ENCODE measurements at places on chromosomes 5 and 9.

DNA sequence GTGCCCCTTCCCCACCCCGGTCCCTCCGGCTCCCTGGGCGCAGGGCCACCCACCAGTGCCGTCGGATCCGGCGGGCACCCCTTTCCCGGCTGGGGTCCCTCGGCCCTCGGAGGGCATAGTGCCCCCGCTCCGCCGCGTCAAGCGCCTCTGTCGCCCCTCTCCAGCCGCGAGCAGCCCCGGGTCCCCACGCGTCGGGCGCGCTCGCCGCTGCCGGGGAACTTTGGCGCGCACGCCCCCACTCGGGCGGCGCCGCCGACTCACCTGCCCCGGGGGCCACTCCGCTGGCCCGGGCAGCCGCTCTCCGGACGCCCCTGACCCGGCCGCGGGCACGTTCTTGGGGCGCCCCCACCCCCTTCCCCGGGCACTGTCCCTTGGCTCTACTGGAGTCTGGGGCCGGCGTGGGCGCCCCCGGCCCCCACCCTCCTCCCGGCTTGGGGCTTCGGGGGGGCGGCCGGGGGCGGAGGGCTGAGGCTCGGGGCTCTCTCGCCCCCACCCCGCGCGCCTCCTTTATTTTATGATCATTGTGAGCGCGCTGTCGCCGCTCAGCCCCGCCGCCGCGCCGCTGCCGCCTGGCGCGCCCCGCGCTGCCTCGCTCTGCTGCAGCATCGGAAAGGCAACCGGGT lies 1.1 kb upstream of the FAM78A start:
- DNase-seq, result no peak

DNA sequence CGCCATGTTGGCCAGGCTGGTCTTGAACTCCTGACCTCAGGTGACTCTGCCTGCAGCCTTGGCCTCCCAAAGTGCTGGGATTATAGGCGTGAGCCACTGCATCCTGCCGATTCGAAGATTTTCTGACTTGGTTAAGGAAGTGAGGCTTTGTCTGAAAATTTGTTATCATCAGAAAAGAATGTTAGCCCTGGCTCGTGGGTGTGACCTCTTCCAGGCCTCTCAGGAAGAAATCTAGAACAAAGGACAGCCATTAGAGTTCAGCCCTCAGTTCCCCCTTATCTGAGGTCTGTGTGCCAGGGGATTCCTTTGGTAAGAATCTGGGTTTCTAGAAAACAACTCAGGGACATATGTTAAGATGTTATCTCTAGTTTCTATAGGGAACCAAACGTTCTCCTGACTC lies 6.2 kb downstream of the OR2S2 start:
- DNase-seq, result no peak

DNA sequence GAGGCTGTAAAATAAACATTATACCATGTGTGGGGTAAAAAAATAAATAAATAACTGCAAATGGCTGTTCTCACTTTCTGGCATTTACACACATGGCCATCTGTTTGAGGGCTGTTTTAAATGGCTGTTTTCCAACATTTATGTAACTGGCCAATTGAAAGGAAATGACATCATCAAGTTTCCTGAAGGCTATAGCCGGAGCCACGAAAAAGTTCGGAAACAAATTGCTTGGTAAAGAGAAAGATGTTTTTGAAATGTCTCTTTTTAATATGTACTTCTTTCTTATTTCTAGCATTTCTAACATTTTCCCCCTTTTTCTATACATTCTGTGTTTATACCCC lies 95.4 kb upstream of the DAB2 start:
- DNase-seq, result no peak

- DNase-seq, result no peak
Measured at GRCh38 chr9:8733131-8733954, 933.8 kb upstream of the DMAC1 start.

DNA sequence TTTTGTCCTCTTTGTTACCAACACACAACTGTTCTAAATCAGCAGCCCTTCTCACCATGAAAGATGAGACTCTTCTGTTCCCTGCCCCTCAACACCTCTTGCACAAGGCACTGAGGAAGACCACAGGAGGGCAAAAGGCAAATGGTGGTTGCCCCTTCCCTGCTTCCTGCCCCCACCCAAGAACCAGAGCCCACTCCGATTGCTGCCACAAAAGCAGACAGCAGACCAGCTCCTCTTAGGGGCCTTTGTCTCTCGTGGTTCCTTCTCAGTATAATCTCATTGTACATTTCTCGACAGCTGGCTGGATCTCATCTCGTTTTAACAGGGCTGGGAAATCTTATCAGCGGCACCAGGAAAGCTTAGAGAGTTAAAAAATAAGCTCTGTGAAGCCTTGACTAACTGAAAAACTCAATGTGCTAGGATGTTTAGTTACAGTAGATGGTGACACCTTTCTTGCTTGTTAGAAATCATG lies 1.1 kb downstream of the MVB12B start:
- no peak for DNase-seq

DNA sequence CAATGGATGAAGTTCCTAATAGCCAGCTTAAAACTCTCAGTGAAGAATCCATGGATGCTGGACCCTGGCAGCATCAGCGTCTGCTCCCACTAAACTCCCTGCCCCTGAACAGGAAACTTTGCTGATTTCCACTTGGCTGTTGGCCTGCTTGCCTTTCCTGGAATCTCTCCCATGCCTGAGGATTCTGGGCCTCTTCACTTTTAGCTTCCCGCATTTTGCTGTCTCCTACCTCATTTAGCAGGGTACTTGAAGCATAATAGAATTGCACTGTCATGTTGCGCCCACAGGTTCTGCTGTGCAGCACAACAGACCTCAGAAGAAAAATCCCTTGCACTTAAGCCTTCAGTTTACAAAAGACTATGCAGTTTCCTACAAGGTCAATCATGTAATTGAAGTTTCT lies 127.6 kb downstream of the DROSHA start:
- no peak for DNase-seq

DNA sequence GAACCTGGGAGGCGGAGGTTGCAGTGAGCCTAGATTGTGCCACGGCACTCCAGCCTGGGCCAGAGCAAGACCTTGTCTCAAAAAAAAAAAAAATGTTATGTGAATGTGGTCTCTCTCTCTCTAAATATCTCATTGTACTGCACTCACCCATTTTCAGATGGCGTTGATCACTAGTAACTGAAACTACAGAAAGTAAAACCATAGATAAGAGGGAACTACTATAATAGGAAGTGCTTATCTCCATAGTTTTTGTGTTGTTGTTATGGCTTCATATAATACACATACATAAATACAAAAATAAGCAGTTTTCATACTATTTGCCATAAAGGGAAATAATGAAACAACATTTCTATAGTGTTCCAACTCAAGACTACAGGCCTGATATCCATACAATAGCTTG lies 9.1 kb downstream of the IL31RA start:
- DNase-seq, result no peak

DNA sequence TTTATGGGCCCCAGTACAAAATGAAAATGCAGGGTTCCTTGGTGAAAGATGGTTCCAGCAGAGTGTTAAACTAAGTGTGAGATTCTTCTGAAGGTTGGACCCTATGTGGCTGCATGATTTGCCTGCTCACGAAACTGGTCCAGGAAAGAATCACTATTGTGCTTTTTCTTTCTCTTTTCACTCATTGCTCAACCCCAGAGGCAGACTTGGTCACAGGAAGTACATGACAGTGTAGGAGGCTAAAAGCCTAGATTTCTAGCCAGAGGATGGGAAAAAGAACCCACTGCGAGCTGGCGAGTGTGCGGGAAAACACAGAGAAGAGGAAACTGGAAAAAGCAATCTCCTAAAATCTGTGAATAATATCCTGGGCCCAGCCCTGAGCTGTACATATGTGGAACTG lies 18.6 kb downstream of the SLC36A2 start:
- DNase-seq, result no peak

- DNase-seq, result peak; percentile 88
Measured at GRCh38 chr9:104868687-104869404, 59.1 kb downstream of the ABCA1 start.

- DNase-seq, result no peak
Measured at GRCh38 chr9:123798195-123798594, 131.7 kb downstream of the DENND1A start.

GRCh38 chr9:124286292-124286931 lies 28.7 kb downstream of the NEK6 start:
- peak; percentile 36 for DNase-seq

DNA sequence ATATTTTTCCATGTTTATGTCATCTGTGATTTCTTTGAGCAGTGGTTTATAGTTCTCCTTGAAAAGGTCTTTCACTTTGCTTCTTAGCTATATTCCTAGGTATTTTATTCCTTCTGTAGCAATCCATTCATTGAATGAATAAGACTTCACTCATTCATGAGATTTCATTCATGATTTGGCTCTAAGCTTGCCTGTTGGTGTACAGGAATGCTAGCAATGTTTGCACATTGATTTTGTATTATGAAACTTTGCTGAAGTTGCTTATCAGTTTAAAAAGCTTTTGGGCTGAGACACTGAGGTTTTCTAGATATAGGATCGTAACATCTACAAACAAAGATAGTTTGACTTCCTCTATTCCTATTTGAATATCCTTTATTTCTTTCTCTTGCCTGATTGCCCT lies 15.9 kb downstream of the RLN2 start:
- no peak for DNase-seq

GRCh38 chr5:73028991-73029595 lies 73.3 kb downstream of the FCHO2 start:
- no peak for DNase-seq

DNA sequence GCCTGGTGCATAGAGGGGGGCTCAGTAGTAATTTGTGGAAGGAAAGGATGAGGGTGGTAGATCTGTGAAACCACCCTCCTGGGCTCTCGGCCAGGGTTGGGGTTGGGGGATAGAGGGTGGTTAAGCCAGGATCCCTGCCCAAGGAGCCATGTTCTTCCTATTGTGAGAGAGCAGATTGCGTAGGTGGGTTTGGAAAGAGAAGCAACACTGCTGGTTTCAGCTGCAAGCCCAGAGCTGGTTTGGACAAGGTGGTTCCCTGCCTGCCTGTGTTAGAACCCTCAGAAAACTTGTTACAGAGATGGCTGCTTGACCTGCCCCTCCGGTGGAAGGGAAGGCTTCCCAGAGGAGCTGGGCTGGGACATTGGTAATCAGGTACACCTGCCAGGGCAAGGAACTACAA lies 131.2 kb upstream of the HAND1 start:
- DNase-seq, result no peak

GRCh38 chr9:89022001-89022759 lies 30.9 kb downstream of the S1PR3 start:
- DNase-seq, result no peak

DNA sequence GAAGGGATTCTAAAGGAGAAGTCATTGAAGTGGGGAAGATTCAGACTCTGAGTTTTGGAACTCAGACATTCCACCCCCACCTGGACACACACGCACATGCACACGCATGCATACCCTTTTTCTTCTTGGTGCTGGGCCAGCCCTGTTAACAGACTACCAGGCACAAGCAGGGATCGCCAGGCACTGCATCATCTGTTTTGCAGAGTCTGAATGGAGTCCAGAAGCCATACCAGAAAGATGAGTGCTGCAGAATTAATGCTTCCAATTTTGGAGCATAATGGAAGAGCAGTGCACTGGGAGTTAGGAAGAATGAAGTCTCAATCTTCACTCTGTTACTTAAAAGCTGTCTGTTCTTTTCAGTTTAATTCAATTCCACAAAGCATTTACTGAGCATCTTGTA lies 95.5 kb downstream of the PDE8B start:
- no peak for DNase-seq

GRCh38 chr9:19186232-19186631 lies 44.3 kb upstream of the DENND4C start:
- DNase-seq, result no peak

GRCh38 chr5:9818340-9818845 lies 188.2 kb upstream of the TAS2R1 start:
- DNase-seq, result no peak

GRCh38 chr9:131736431-131736830 lies 3.4 kb downstream of the RAPGEF1 start:
- no peak for DNase-seq

DNA sequence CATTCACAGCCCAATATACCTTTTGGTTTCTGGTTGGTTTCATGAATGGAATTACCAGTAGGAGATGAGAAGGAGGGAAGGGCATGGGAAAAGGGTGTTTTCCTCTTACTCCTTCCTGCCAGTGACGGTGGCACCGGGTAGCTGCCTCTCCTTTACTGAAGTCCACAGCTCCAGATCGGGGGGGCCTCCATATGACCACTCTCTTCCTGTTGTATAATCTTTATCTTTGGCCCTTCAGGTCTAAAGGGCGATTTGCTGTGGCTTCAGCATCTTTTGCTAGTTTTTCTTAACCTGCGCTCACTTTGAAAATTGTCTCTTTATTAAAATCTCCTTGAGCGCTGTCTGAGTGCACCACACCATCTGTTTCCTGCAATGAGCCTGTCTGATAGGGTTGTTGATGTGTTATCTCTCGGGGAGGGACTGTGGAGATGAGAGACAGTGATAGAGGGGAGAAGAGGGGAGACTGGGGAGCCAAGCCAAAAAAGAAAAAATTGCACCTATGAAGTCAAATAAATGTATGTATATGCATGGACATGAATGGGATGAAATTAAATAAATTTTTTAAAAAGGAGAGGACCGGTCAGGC lies 449.3 kb upstream of the KLF4 start:
- DNase-seq, result no peak

- no peak for DNase-seq
Measured at GRCh38 chr5:143120460-143121134, 282.9 kb downstream of the NR3C1 start.

GRCh38 chr9:134550584-134550983 lies 91.0 kb upstream of the COL5A1 start:
- DNase-seq, result no peak

DNA sequence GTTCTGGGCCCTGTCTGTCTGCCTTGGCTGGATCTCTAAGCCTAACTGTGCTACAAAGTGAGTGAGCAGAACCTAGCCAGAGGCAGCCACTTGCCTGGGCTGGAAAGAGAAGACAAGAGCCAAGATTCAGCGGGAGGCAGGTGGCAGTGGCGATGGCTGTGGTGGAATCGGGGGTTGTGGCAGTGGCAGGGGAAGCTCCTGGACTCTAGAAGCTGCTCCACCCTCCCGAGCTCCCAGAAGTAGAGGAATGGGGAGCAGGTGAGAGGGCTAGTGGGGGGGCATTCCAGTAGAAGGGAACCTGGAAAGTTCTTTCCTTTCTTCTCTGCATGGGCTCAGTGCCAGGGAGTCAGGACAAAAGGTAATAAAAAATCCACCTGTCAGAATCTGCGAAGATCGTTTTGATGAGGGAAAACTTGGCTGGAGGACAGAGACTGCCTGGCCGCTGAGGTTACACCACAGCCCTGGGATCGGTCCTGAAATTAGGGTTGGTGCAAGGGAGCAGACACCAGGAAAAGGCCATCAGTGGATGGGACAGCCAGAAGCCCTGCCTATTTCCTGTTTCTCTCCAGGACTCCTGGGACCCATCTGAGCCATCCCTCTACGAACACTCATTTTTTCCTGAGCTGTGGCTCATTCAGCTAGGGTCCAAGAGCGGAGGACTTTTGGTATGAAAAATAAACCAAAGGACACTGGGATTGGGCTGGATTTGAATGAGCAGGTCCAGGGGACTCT lies 1.6 kb downstream of the CRAT start:
- no peak for DNase-seq
